SK-N-SH treated with all-trans-retinoic acid at 6 μM for 48 hours (cell line): ENCODE measurements at places on chromosomes 7 and 10.

DNA sequence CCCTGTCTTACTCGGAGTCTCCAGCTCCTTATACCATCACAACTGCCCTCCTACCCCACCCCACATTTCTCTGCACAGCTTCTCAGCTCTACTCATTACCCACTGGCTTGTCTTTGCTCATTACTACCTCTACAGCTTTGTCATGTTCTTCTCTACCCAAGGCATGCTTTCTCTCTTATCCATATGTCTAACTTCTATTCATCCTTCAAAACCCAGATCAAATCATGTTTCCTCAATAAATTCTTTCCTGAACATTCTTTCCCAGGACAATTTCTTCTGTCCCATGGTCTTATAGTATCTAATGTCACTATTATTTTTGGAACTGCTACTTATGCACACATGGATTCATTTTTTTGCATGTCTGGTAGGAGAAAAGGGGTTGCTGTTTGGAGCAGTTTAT is 231.4 kb downstream of the PTEN start:
- no peak for ATAC-seq

- ATAC-seq = no peak; the same call in 2 of the 3 replicates
Measured at GRCh38 chr7:55723621-55723941, 139.0 kb downstream of the SEPTIN14 start.

GRCh38 chr7:151631570-151631952 is 111.9 kb upstream of the RHEB start:
- ATAC-seq = peak; percentile 65

- no peak for ATAC-seq
Measured at GRCh38 chr7:110881721-110882120, 209.2 kb upstream of the LRRN3 start.

GRCh38 chr7:107100824-107101223 is 56.3 kb downstream of the PRKAR2B start:
- no peak for ATAC-seq

GRCh38 chr7:42236976-42237810 is at the start of gene GLI3:
Gene GLI3 (minus strand): TSS chr7:42237209. CDS start chr7:42223253, 13,956 bp downstream.
- peak; percentile 66 for ATAC-seq

DNA sequence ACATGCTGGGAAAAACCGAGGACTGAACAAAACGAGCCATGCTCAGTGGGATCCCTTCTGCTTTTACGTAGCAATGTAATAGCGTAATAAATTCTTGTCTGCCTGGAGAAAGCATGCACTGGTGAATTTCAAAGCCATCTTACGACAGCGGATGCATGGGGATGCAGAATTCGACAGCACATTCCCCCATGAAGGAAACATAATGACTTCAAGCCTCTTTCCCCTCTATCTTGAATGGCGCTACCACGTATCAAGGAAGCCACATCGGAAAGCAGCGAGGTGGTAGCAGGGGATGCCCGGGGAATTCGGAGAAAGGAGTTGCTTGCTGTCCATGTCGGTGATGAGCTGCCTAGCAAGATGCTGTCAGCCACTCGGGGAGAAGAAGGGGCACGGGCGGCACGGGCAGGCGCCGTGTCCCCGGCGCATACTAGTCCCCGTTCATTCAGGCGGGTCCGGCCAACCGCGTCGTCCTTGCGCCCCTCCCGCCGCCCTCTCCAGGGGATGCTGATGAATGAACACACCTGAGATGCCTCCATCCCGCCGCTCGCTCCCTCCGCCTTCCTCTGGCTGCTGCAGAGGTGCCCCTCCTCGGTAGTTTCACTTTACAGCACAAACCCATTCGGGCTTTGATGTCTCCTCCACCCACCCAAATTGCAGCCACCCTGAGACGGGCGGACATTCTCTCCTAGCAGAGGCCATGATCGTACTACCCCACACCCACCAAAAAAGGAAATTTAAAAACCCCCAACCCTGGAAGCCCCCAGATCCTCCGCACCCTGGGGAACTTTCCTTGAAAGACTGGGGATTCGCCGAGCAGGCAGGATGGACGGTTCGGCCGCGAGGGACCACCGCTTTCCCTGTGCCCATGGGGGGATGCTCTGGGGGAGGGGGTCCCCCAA is 644 bp downstream of the SORBS1 start:
- ATAC-seq = peak; percentile 19

DNA sequence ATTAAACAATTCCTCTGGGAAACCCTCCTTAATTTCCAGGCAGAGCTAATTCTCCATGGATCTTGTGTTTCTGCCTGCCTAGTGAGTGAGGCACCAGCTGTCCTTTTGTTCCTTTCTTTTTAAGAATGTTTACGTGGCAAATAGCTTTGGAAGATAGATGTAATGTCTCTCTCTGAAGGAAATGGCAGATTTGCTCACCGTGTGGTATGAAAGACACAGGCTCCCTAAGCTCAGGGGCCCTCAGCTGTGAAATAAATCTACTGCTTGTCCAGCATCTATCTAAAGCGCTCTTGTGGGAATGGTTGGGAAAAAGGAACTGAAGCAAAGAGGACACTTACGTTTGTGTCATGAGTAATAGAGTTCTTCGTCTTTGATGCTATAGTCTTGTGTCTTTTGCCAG is 64.6 kb downstream of the FAS start:
- ATAC-seq = no peak

GRCh38 chr10:131131726-131132591 is 179.6 kb downstream of the TCERG1L start:
- no peak for ATAC-seq

- peak; percentile 94 for ATAC-seq
Measured at GRCh38 chr10:114876602-114877300, 55.2 kb downstream of the FHIP2A start.

- peak; percentile 24; the same call in 1 of the 3 replicates for ATAC-seq
Measured at GRCh38 chr7:70557338-70557737, 574.6 kb upstream of the GALNT17 start.

GRCh38 chr10:119030421-119031250 is 1.1 kb downstream of the NANOS1 start:
- peak; percentile 26 for ATAC-seq

- no peak for ATAC-seq
Measured at GRCh38 chr7:37558320-37559096, 109.8 kb upstream of the ELMO1 start.

DNA sequence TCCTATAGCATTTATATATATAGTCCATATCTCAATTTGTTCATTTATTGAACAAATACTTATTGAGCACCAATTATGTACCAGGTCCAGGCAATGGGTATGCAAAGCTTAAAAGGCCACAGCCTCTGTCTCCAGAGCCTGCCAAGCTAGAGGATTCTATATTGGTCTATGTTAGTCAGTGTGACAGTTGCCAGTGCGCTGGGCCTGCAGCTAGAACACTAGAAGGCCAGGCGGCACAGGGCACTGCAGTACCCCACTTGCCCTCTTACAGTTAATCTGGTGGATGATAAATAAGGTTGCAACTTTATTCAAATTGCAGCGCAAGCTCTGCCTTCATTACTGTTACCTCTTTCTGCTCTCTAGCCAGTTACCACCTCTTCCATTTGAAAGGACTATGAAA is 68.8 kb downstream of the PPP1R3C start:
- no peak for ATAC-seq

- ATAC-seq = no peak
Measured at GRCh38 chr10:10361301-10361885, 656.3 kb upstream of the CELF2 start.

- ATAC-seq = peak; percentile 72
Measured at GRCh38 chr7:101630591-101630990, 1.5 kb upstream of the MYL10 start.

GRCh38 chr7:66170309-66171231 is 34.6 kb upstream of the TPST1 start:
- ATAC-seq = no peak
